ENCODE measurements at places on chromosomes 11 and 22.

DNA sequence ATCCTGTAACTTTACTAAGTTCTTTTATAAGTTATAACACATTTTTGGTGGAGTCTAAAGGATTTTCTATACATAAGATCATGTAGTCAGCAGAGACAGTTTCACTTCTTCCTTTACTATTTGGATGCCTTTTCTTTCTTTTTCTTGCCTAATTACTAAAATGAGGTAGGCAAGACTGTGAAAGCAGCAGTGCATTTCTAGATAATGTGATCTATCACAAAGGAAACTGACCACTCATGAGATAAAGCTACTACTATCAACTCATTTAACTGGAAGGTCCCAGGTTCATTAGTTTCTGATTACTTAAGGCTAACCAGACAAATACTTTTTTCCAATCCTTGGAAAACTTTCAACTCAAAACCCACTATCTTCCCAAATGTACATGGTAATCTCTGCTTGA lies 196.2 kb upstream of the E2F8 start:
- DNase-seq, result no peak

DNA sequence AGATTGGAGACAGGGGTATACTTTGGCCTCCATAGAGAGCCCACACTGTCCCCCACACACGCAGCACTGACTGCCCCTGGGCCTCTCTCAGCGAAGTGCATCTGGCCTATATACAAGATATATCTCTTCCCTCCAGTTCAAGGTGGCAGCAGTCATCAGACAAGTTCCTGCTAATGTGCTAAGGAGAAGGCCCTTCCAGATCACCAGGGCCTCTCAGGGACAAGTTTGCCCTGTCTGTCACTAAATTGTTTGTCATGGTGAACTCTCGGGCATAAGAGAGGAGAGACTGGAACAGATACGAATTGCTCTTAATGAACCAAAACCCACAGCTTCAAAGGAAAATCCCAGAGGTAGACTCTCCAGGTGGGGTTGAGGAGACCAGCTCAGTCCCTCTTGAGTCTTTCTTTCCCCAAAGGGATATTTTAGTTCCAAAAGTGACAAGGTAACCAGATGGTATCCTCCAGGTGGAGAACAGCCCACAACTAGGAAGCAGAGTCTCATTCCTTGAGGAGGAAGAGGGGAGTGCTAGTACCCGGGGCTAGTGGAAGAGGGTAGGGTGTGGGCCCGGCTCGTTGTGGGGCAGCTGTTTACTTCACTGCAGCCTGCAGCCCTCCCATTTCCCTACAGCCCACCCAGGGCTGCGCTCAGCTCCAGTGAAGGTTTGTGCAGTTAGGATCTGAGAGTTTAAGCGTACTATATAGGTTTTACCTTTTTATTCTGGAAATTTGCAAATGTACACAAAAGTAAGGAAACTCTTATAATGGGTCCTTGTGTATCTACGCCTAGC lies 2.2 kb upstream of the SLC35C1 start:
- DNase-seq, result no peak

GRCh38 chr11:61526956-61527731 lies 18.6 kb downstream of the LRRC10B start:
- DNase-seq, result no peak

DNA sequence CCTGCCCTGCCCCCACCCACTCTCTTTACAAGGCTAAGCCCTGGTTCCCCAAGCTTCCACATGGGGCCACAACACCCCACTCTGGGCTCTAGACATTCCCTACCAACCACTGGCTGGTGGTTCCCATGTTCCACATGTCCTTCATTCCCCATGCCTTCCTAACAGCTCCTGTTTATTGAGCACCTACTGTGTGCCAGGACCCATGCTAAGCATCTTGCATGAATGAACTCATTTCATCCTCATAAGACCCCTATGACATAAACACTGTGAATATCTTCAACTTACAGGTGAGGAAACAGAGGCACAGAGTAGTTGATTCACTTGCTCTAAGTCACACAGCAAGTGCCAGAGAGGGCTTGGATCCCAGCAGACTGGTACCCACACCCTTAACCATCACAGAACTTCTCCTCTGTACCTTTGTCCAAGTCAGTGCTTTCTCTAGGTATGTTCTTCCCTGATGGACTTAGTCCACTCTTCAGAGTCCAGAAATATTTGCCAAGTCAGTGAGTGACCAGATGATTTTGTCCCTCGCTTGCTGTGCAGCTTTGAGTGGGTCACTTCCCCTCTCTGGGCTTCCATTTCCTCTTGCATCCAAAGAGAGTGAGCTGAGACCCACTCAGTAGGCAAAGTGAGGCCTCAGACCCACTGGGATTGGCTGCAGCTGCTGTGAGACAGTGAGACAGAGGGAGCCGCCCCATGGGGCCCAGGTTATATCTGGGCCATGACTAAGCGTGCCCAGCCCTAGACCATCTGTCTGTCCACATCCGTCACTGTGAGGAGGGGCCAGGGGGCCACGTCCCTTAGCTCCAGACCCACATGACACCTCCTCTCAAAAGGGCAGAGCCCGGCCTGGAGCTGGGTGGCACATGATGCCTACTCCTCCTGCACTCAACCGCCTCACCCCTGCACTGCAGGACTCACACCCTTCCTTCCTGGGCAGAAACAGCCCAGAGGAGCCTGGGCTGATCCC lies 132.4 kb downstream of the MN1 start:
- peak; percentile 85 for DNase-seq

GRCh38 chr11:67436459-67437081 lies 912 bp downstream of the PTPRCAP start:
- no peak for DNase-seq

DNA sequence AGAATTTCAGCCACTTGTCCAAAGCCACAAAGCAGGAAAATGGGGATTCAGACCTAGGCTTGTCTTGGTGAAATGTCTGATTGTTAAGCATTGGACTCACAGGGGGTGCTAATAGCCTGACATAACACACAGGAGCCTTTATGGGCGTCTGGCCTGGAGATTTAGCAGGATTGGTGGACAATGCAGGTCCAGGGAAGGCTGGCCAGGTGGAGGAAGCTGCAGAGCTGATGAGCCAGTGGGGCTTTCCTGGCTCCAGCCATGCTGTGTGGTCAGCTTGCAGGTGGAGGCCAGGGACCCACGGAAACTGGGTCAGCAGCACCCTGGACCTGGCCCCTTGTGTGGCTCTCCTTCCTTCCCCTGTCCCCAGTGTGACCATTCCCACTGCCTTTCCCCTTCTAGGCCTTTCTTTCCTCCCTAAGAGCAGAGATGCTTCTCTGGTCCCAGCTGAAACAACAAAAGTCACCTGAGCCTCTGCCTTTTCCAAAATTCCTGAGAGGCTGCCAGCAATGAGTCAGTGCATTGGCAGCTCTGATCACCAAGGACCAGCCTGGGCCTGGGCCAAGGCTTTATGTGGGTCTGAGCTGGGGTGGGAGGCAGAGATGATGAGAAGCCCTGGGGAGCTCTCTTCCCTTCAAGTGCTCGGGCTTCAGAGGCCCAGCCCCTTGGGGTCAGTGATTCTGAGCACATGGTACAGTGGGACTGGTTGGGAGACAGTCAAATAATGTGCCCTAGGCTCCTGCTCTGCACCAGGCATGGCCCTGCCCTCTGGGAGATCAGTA lies 85.2 kb downstream of the CCDC81 start:
- DNase-seq, result peak; percentile 66

Measured in right cardiac atrium (tissue), 5 donors.